Activated CD4-positive, alpha-beta T cell treated with anti-CD3 and anti-CD28 coated beads for 36 hours (primary cell): ENCODE measurements at places on chromosomes 16 and 17. TPM values are rescaled to one million over a fixed set of nuclear protein-coding genes. Genes with fewer than 3 reads are reported as not detected.
A peak's percentile ranks its signal among the peaks of the same experiment; 100 is the strongest.

DNA sequence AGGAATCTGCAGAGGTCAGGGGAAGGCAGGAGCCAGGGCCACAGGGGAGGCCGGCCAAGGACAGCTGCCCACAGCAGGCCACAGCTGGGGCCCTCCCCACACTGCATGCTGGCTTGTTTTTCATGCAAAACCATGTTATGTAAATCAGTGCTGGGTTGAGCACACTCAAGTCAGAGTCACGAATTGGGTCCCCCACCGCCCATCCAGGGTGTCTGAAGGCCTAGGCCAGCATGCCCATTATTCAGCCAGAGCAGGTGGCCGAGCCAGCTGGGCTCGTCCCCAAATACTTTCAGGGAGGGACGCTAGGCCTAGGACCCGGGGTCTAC, 51.2 kb upstream of the TOB1 start:
- no peak for DNase-seq

- no peak for DNase-seq
Observed at GRCh38 chr16:57427307-57427706, 19.9 kb downstream of the CIAPIN1 start.

Gene FAM171A2
- 0.32 TPM for total RNA-seq

Gene DNAAF8
- total RNA-seq, result 0.11 TPM

Gene TEX19
- not detected for total RNA-seq

DNA sequence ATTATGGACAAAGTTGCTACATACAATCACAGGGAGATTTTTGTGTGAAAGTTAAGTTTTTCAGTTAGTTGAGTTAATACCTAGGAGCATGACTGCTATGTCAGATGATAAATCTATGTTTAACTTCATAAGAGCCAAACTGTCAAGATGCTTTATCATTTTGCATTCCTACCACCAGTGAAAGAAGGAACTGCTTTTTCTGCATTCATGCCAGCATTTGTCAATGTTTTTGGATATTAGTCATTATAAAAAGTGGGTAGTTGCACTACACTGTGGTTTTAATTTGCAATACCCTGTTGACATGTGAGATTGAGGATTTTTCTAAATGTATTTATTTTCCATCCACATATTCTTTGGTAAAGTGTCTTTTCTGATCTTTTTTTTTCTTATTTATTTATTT, 434.0 kb upstream of the MON1B start:
- DNase-seq, result no peak

DNA sequence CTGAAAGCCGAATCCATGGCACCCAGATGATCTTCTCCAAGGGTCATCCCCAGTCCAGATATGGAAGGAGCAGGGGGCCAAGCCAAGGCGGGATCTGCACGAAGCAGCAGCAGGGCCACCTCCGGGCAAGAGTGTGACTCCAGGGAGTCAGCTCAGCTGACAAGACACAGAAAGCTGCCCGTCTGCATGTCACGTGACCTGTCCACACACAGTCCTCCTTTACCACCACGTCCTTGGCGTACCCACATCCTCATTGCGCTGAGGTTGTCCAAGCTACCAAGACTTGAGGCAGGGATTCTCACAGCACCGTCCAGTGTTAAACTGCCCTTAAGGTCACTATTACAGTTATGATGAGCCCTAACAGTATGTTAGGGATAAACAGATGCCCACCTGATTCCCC, 11.3 kb upstream of the CYTH1 start:
- DNase-seq, result no peak

DNA sequence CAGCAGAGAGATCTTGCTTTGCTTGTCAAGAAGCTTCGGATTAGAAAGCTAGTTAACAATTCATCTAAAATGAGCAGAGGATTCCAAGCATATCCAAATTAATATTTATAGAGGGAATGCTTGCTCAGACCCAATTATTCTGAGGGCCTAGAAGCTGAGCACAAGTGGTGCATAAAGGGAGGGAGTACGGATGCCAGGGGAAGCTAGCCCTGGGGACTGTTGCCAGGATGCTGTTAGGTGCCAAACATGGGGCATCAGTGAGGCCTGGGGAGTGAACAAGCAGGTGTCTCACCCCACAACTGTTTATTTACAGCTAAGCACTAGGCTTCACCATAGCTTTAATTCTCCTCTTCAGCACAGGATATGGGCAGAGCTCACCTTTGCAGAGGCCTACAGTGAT, 684.1 kb upstream of the C16orf82 start:
- no peak for DNase-seq

GRCh38 chr17:57405491-57406072, 149.3 kb downstream of the MSI2 start:
- no peak for DNase-seq

- no peak for DNase-seq
Observed at GRCh38 chr17:28485049-28485448, 11.6 kb downstream of the SLC13A2 start.

GRCh38 chr16:89785523-89786155, 30.8 kb downstream of the FANCA start:
- no peak for DNase-seq

DNA sequence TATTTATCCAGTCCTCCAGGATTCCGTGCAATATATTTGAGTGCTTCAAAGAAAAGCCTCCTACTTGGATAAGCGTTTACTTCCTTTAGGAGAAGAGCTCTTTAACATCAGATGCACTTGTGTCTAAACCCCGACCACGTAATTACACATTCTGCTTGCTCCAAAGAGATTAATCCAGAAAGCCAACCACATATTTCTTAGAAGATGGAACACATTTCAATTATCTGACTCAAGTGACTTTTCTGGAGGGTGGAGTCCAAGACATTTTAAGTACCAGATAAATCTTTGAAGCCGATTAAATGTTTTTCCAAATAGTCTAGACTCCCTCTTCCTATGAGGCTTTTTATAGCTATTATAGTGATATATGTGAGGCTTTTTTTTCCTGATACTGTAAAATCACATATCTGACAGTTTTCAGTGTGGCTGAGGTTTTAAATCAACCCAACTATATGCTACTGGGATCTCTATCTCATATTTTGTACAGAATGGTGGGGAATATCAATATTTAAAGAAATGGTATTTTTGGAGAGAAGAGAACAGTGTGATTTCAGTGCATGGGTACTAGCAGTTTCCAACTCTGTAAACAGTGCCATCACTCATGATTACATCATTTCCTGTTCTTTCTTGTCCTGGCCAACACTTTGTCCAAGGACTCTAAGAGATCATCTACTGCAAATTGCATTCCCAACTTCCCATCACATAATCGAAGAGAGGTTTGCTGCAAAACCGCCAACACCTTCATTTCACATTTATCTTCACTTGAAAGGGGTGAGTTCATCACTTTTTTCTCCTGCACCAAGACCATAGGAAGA, 192.4 kb upstream of the HSBP1 start:
- no peak for DNase-seq

GRCh38 chr16:2969545-2970521, 685 bp downstream of the PAQR4 start:
- DNase-seq, result peak; percentile 95

DNA sequence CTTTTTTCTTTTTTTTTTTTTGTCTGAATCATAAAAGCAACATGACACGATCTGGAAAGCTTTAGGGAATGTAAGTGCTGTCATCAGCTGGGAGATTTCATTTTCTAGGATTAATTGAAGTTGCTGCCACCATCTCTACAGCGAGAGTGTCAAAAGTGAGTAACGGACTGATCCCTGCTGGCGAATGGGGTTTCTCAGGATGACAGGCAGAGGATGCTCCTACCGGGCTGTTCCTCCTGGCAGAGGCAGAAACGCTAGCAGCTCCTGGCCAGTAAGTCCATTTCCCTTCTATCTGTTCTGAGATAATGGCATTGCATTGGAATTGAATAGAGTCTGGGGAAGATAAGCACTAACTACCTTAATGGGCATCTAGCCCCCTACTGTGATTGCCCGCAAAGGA, 80.5 kb upstream of the KIFC3 start:
- DNase-seq, result no peak

Gene TLCD1
- total RNA-seq, result 8.7 TPM

Gene PRKAR1A
- 165 TPM for total RNA-seq
